SHP77 treated with DMSO at 0.1 percent for 48 hours (cell line): ENCODE measurements at places on chromosomes 4 and X.

DNA sequence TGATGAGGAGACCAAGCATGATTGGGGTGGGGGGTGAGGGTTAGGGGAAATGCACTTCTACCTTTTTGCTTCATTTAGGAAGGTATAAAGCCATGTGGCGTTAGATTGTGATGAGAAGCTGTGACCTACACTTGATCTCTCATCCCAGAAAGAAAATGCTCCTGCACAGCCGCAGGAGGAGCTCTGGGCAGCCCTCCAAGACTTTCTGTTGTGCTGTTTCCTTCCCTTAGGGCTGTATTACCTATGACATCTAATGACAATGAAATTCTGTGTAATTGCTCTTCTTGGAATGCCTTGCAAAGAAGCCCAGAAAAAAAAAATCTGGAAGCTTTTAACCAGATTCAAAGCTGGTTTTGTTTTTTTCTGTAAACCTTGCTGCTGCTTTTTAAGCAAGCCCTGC lies 13.4 kb downstream of the PRPS2 start:
- DNase-seq: no peak

GRCh38 chrX:38494239-38494823 lies 67.0 kb upstream of the TSPAN7 start:
- no peak for DNase-seq

DNA sequence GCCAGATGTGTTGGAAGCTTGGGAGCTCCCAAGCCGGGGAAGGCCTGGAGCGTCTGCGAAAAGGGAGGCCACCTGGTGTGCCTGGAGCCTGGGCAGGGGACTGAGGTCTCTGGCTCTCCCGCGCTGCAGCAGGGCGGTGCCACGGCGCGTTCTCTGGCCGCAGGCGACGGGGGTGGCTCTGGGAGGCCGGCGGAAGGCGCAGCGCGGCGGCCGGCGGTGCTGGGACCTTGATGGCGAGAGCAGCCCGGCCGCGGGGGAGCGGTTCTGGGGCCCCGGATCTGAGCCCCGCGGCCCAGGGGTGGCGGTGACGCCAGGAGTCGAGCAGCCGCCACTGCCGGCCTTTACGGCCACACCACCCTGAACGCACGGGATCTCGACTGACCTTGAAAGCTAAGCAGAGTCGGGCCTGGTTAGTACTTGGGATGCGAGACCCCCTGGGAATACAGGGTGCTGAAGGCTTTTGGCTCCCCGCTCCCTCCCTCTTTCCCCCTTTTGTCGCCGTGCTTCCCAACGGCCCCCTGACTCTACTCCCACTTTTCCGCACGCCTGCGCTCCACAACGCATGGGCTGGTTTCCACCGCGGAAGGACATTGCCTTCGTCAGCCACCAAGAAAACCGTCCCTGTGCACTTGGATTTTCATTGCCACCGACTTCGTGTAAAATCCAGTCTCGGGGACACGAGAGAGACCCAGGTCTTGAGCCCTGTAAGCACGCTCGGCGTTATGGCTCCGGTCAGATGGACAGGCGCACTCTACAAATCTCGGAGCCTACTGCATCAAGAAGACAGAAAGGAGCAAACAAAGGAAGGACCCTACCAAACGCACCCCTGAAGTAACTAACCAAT lies 9.5 kb downstream of the FRG2 start:
- DNase-seq: no peak

- DNase-seq: no peak
These were observed at the start of gene MTTP for GRCh38 chr4:99574530-99575324. TSS of gene MTTP (plus strand) at chr4:99574824. CDS start at chr4:99574910, 86 bp downstream.

- no peak for DNase-seq
These were observed 178.7 kb upstream of the PITX2 start for GRCh38 chr4:110801591-110801990.
